Omental fat pad (tissue), 4 donors: ENCODE measurements at places on chromosomes 4 and X. TPM values are rescaled to one million over a fixed set of nuclear protein-coding genes. Genes with fewer than 3 reads are reported as not detected.

ENOX2 gene
- total RNA-seq = 27.0 TPM

EFHC2 gene
- not detected for total RNA-seq

SEC31A gene
- total RNA-seq = 175 TPM

DMRTC1 gene
- total RNA-seq = not detected

MUC7 gene
- total RNA-seq = not detected

CENPU gene
- total RNA-seq = 3.3 TPM

GLOD5 gene
- total RNA-seq = not detected

DNA sequence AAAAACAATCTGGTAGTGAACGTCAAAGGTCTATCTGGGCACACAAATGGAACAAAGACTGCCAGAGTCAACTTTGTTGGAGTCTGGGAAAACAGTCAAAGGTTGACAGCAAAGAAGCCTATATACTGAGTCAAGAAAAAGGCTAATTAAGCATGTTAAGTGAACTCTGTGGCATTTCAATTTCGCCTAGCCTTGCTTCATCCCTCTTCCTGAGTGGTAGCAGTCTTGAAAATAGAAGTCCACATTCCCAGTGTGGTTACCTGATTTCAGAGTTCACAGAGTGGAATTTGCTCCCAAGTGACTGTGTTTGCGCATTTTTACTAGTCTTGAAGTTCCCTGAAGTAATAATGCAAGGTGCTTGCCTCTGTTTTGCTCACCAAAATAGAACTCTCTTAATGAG, 760.0 kb downstream of the FSTL5 start:
- DNase-seq = no peak

GRCh38 chr4:151668689-151669402, 92.0 kb downstream of the GATB start:
- no peak for DNase-seq

- DNase-seq = no peak
These were observed 5.5 kb upstream of the XAGE2 start for GRCh38 chrX:52363247-52363883.

- DNase-seq = no peak
These were observed 462.7 kb upstream of the RPS6KA3 start for GRCh38 chrX:20729416-20729815.

DNA sequence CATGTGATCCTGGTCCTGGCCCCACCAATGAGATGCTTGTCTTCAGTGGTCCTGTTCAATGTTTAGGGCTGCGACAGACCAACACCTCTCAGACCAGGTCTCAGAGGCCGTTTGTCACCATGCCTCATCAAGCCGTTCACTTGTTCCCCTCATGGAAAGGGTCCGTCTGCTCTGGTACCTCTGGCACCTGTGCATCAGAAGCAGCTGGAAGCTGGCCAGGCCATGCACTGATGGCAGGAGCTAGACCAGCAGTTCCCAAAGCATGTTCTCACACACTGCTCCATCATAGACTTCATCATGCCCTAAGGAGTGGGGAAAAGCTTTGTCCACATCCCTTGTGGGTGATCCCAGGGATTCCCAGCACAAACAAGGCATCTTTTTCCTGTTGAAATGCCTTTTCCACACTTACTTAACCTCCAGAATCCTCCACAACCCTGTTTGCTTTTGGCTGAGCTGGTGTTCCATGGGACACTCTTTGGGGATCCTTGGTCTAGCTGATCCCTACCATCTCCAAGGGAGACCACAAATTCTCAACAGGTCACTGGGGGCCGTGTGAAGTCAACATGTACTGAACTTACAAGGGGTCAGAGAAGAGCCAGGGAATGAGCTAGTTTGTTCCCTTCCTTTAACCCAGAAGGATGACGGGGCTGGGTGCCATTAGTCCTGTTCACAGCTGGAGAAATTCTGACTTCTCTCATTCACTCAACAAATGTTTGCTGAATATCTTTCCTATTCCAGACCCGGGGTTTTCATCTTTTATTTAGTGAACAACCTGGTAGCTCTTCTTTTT, 21.8 kb downstream of the SH3TC1 start:
- no peak for DNase-seq

DNA sequence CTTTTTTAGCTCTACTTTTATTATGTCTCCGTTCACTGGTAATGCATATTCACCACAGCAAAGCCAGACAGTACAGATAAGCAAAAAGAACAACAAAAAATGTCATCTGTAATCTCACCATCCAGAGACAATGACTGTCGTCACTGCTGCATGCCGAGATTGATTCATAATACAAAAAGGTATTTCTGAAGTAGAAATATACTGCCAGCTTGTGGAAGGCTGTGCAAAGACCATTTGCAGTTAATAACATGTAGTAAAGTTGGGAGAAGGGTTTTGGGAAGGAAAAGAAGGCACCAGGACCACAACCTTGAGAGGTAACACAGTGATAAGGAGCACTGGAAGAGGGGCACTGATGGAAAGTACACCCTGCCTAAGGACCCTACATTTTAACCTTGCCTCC, 223.0 kb upstream of the ZIC3 start:
- DNase-seq = no peak

- no peak for DNase-seq
These were observed 161.6 kb downstream of the SPATA18 start for GRCh38 chr4:52212702-52213101.

- no peak for DNase-seq
These were observed 19.9 kb downstream of the SORCS2 start for GRCh38 chr4:7212101-7212674.

GRCh38 chr4:37762294-37762990, 64.0 kb upstream of the PGM2 start:
- DNase-seq = no peak

DNA sequence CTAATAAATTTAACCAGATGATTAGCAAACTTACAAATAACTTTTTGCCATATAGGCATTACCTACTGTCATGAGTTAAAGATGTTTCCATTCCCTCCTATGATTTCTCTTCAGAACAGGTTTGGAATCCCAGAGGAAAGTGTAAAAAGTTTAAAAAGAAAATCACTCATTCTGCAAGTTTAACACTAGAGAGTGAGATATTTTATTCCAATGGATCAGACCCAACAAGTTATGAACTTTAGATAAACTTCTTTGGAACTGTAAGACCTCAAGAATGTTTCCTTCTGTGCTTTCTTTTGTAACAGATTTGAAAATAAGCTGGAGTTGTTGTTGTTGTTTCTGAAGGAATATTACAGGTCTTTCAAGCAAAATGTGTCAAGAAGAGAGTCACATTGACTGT, 51.6 kb downstream of the PPP3CA start:
- no peak for DNase-seq

DNA sequence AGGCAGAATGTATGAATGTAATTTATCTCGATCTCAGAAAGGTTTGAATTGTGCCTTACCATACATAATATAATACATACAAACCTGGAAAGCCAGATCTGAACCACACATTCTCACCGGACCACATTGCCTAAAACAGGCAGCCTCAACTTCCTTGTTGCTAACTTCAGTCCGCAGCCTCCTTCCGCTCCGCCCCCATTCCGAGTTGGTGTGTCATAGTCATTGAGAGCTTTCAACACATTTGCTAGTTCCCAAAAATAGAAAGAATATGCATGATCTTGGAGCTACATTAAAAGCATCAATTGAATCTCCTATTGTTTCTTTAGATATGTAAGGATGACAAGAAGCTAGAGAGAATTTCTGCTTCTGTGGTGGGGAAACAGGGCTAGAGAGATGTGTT, 127.2 kb downstream of the ARHGEF9 start:
- DNase-seq = no peak

DNA sequence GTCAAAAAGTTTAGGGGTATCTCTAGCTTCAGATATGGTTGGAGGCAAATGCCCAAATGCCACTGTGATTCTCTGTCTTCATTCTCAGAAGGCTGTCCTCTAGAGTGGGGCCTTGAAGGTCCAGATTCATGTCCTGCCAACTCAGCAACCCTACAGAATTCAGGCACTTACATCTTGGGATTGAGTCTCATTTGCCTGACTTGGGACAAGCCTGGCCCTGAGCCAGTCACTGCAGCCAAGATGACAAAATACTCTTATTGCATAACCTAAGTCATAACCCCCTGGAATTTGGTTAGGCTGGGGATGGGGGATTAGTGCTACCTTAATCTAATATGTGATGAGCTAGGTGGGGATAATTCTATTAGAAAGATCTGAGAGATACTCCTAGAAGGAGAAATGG, 100.5 kb downstream of the AREG start:
- DNase-seq = no peak

DNA sequence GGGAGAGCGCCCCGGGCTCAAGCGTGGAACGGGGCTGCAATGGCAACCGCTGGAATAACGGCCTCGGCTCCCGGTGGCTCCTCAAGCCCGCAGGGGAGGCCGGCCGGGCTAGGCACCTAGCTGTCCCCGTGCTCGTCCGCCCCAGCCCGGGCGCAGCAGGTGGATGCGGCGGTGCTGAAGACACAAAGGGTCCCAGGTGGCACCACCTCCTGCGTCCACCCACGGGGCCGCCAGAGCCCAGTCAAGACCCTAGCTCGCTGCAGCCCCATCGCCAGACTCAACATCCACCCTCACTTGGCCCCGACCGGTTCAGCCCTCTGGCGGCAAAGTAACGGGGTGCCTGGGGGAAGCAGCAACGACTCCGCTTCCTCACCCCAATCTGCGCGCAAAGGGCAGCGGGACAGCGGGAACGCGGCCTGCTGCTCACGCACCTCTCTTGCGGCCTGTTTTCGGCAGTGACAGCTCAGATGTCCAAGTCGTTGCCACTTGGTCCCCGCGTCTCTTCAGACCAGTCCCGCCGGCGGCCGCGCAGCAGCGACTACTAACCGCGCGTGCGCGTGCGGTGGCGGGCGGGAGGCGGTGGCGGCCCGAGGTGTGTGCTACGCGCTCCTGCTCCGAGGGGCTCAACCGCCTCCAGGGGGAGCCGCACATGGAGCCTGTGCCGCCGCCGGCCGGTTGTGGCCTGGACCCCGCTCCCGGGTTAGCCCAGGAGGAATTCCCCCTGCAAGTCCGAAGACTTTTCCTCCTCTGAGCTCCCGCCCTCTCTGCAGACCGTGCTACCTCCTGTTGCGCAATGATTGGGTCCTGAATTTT, at the start of gene CLGN:
Gene CLGN, minus strand, starts transcription at position 543 of the 813 bp plus-strand sequence. CDS start 14,570 bp downstream, outside the sequence.
- DNase-seq = no peak
